HAP-1 (cell line): ENCODE measurements at places on chromosomes 7 and 10.

DNA sequence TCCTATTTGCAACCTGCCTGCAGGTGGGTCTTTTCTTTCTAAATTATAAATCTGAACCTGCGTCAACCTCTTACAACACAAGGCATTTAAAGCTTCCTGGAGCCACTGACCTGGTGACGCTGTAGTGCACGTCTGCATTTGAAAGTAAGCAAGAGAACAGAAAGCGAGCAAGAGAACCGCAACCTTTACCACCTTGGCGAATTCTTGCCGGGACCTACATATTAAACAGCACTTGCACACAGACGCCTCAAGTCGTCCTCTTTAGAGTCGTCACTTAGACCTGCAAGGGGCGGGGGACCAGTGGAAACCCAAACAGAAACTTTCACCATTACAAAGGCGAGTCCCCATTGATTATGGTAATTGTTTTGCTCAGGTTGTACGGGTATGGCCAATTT is 9.5 kb downstream of the GLI3 start:
- DNase-seq, result peak; percentile 30

- DNase-seq, result no peak
Measured at GRCh38 chr7:22043367-22043766, 97.7 kb upstream of the CDCA7L start.

DNA sequence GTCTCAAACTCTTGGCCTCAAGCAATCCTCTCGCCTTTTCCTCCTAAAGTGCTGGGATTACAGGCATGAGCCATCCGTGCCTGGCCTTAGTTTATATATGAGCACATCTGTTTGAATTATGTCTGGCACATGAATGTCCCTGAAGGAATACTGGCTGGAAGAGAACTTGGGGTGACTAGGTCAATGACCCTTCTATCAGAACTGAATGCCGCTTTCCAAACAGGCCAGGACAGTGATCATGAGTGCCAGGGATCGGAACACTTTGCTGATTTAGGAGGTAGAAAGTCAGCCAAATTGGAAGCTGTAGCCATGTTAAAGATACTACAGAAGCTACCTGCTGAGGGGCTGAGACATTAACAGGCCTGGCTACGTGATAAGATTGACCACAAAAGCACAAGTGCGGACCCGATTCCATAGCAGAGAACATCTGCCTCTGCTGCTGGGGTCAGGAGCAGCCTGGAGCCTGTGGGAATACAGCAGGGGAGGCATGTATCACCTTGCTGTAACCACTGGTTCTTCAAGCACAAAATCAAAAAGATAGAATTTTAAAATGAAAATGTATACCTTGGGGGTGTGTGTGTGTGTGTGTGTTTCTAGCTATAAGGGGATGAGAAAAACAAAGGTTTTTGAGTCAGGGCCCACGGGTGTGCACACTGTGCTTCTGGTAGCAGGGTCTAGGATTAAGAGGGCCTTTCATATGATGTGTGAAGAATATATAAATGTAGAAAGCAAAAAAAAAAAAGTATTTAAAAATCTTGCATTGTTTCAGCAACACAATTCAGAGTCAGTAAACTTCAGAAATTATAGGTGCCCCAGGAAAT is 293.7 kb downstream of the BBS9 start:
- no peak for DNase-seq

DNA sequence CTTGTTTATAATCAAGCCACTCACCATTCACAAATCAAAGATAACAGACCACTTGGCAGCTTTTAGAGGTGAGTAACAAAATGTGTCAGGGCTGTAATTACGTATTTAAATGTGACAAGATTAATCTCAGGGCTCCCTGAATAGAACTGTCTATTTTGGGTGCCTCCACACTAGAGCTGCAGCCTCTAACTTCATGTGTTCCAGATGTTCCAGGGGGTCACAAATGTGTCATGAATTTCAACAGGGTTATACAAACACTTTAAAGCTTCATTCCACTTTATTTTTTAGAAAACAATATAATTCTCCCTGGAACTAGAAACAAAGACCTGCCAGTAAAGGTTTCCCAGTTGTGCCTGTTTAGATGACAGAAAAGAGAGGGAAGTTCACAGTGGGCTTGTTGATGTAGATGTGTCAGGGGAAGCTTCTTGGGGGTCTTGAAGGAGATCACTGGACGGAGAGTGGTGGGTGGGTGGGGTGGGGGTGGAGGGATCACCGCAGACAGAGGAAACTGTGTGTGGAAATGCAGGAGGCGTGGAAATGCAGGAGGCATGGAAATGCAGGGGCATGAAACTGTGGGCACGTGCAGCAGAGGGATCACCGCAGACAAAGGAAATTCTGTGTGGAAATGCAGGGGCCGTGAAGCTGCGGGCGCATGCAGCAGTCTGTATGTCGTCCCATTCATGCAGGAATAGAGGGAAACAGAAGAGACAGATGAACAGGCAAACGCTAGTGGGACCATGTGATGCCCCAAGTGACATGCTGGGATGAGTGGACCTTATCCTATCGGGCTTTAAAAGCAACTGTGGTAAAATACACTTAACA is 42.0 kb upstream of the TRIL start:
- no peak for DNase-seq

DNA sequence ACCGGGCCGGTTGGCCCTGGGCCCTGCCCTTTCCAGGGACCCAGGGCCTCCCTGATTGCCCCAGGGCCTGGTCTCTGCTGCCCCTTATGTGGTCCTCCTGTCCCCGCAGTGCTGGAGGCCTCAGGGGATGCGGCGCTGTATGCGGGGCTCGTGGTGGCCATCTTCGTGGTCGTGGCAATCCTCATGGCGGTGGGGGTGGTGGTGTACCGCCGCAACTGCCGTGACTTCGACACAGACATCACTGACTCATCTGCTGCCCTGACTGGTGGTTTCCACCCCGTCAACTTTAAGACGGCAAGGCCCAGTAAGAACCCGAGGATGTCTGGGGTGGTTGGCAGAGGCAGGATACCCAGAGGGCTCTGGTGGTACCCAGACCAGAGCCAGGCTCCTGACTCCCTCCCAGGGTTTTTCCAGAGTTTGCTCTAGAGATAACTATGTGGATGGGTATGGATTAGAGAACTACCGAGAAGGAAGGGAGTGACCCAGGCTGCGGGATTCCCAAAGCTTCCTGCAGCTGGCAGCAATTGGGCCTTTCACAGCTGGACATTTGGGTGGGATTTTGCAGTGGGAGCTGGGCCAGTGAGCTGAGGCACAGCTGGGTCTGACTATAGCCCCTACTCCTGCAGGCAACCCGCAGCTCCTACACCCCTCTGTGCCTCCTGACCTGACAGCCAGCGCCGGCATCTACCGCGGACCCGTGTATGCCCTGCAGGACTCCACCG is 28.1 kb upstream of the SLC29A3 start:
- DNase-seq, result no peak

GRCh38 chr10:73512207-73512743 is 16.5 kb upstream of the PPP3CB start:
- DNase-seq, result no peak

DNA sequence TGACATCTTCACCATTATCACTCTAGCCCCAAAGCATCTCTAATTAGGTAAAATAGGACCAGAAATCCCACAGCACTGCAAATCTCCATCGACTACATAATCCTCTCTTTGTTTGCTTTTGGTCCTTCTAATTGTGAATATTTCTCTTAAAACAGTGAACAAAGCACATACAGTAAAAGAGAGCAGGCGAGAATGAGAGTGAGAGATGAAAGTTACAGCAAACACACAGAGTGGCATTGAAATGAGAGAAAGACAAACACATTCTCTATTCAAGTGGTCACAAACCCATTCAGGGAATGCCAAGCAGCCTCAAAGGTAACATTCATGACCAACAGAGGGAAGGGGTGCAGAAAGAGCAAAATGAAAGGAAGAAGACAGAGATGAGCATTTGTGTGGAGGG is 109.8 kb upstream of the PTN start:
- no peak for DNase-seq

GRCh38 chr10:116158036-116158435 is 115.0 kb downstream of the GFRA1 start:
- DNase-seq, result no peak

GRCh38 chr7:46032942-46033341 is 111.9 kb upstream of the IGFBP3 start:
- no peak for DNase-seq

- peak; percentile 70 for DNase-seq
Measured at GRCh38 chr10:68897336-68897741, 3.8 kb upstream of the DDX50 start.

DNA sequence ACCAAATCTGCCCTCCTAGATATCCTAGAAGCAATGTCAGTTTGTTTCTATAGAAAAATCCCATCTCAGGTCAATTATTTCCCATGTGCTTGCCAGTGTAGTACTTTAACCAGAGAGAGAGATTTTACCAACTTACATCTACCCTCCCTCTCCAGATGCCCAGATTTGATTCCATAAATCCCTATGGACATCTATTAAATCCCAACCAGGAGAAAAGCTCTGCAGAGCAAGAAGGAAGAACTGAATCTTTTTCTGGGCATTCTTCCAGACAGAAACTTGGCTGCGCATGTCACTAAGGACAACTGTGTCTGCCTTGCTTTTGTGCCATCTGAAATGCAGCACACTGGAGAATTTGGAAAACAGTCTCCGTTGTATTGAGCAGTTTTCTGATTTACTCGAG is 597.6 kb downstream of the SORCS1 start:
- DNase-seq, result no peak

- DNase-seq, result no peak
Measured at GRCh38 chr7:47937711-47938573, 10.3 kb downstream of the PKD1L1 start.

DNA sequence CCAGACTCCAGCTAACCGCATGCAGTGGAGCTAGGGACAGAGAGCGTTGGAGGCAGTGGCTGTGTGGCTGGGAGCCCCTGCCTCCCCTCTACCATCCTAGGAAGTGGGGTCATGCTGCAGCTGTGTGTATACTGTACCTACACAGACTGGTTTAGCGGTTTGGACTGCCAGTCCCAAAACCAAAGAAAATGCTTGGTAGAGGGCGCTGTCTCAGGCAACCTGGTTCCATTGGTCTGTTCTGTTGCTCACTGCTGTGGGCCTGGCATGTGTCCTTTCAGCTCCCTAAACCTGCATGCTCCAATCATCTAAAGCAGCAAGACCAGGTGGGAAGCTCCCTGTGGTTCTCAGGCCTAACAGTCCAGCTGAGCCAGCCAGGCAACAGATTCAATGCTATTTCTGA is 4.5 kb downstream of the RBP4 start:
- no peak for DNase-seq

- DNase-seq, result peak; percentile 43
Measured at GRCh38 chr10:61904733-61905725, 3.5 kb downstream of the ARID5B start.

GRCh38 chr10:1544929-1545328 is 192.4 kb downstream of the ADARB2 start:
- DNase-seq, result no peak

DNA sequence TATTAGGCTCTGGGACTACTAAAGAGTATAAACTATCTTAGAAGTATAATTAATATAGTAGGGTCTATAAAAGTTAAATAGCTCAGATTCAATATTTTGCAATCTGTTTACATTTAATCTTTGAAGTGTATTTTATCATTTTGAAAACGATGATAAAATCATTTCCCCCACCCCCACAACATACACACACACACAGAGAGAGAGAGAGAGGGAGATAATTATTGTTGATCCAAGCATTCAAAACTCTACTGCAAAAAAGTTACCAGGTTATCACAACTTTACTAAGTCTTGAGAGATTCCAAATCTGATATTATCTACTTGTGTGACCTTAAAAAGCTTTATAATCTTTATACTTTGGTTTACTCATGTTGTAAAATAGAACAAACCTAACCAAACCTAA is 14.0 kb downstream of the ZNF800 start:
- no peak for DNase-seq

- DNase-seq, result peak; percentile 2
Measured at GRCh38 chr10:43043773-43044447, 33.0 kb upstream of the RET start.

- DNase-seq, result no peak
Measured at GRCh38 chr7:114793155-114793845, 128.6 kb upstream of the MDFIC start.

GRCh38 chr10:122297583-122297982 is 26.5 kb downstream of the BTBD16 start:
- no peak for DNase-seq

- no peak for DNase-seq
Measured at GRCh38 chr7:44156453-44157010, 15.4 kb upstream of the MYL7 start.

GRCh38 chr10:17644485-17644943 is 563 bp downstream of the STAM start:
- no peak for DNase-seq

DNA sequence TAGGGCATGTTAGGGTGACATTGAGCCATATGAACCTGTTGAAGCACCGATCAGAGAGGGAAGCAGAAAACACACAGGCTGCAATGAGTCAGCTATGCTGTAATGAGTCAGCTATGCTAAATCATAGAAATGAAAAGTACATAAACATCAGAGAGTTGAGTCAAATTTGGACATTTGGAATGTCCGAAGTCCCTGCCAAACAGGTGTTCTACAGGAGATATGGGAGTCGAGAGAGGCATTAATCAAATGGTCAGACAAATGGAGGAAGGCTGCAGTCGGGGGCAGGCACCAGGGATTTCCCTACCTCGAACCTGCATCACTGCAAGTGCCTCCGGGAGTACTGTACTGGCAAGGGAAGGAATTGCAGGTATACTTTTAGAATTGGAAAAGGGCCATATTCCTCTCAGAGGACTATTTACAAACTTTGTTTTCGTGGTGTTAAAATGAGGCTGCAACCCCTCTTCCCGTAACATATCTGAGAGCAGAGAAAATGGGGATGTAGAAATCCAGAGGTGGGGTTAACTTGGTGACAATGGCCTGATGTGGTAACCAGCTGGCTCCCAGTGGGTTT is 8.8 kb upstream of the ZC3HAV1 start:
- no peak for DNase-seq

DNA sequence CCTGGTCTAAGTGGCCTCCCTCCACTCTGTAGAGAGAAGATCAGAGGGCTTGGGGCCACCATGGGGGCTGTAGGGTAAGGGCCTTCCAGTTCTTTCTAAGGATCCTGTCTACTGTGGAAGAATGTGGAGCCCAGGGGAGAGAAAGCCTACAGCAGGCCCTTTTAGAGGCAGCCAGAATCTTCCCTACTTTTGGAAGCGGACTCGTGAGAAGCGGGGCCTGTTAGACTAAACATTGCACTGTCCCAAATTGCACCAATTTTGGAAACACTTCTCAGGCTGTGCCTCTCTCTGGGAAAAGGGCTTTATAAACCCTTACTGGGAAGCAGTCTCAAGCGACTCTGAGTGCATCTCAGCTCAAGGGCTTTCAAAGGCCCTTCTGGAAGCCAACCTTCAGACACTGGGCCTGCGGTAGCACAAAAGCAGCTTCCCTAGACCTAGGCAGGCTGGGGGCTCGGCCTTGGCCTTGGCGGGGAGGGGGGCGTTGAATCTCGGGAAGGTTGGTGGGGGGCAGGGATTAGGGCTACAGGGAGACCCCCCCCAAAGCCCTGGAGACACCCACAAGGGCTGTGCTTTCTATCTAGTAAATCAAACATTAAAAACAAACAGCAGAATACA is 298.1 kb downstream of the GFRA1 start:
- no peak for DNase-seq

GRCh38 chr7:148967602-148968001 is 60.7 kb downstream of the PDIA4 start:
- no peak for DNase-seq

- DNase-seq, result peak; percentile 80
Measured at GRCh38 chr10:68560186-68560942, at the start of gene TET1. Gene TET1 (plus strand): TSS chr10:68560337. CDS start chr10:68572339, 12,002 bp downstream.
